ENCODE measurements at places on chromosomes 4 and X.
A peak's percentile ranks its signal among the peaks of the same experiment; 100 is the strongest.

DNA sequence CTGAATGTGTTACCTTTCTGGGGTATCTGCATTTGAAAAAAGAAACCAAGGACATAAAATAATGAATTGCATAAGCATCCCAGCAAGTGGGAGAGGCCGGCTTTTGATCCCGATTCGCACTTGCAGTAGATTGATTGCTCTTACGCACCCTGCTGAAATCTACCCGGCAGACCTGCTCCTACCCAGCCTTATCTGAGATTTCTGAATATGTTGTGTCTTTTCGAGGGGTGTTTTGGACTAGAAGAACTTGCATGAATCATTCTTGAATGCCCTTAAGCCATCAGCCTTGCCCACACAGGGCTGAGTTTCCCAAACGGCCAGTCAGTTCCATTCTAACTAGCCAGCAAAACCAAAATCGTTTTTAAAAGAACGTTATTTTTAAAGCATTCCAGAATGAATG, 174.4 kb upstream of the BCOR start:
- no peak for DNase-seq

DNA sequence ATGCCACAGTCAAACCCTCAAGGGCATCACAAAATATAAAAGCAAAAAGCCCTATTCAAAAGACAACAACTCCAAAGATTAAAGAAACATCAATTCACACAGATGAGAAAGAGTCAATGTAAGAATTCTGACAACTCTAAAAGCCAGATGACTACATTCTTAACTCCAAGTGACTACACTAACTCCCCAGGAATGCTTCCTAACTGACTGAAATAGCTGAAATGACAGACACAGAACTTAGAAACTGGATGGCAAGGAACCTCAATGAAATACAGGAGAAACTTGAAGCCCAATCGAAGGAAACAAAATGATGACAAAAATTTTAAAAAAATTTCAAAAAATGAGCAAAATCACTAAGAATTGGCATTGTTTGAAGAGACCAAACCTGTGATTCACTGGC, 1047.6 kb upstream of the PCDH10 start:
- no peak for DNase-seq

GRCh38 chr4:121050300-121050699, 22.0 kb downstream of the NDNF start:
- DNase-seq, result no peak

GRCh38 chr4:181504924-181505323, 738.3 kb upstream of the TENM3 start:
- no peak for DNase-seq

DNA sequence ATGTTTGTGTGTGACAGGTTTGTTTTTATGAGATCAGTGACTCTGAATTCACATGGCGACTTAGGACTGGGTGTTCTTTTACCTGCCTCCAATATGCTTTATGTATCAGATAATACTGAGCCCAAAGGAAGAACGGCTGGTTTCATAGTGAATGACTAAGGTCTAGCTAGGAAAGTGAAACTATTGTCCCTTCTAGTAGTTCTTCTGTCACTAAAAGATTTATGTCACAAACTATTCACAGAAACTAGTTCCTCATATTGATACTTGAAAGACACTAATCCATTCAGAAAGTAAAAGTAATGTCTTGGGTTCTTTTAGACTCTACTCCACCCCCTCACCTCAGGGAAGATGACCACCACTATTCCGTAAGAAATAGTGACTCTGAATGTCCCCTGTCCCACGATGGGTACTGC, 81.7 kb downstream of the EGF start:
- no peak for DNase-seq

- no peak for DNase-seq
These were observed 24.7 kb upstream of the CT47A1 start for GRCh38 chrX:121010218-121010617.

GRCh38 chr4:140753329-140753728, 2.9 kb downstream of the TBC1D9 start:
- DNase-seq, result no peak

- DNase-seq, result no peak
These were observed 351.4 kb upstream of the GATB start for GRCh38 chr4:152112190-152112589.

DNA sequence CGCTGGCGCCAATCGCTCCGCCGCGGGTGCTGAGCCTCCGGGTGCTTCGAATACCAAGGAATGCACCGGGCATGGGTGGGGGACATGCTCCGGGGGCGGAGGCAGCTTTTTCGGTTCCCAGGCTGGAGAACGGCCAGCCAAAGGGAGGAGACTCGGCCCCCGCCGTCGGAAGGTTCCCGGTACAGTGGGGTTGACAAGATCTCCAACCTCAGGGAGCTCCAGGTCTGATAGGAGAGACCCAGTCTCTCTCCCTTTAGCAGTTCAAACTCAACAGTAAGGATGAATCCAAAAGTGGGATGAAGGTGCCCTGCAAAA, 29.1 kb upstream of the BCORL1 start:
- no peak for DNase-seq

- no peak for DNase-seq
These were observed 127.7 kb downstream of the SLC7A11 start for GRCh38 chr4:138114434-138114833.

GRCh38 chr4:1589098-1589497, 95.0 kb downstream of the FAM53A start:
- DNase-seq, result no peak

- DNase-seq, result no peak
These were observed 113.5 kb downstream of the DDIT4L start for GRCh38 chr4:100076753-100077152.

DNA sequence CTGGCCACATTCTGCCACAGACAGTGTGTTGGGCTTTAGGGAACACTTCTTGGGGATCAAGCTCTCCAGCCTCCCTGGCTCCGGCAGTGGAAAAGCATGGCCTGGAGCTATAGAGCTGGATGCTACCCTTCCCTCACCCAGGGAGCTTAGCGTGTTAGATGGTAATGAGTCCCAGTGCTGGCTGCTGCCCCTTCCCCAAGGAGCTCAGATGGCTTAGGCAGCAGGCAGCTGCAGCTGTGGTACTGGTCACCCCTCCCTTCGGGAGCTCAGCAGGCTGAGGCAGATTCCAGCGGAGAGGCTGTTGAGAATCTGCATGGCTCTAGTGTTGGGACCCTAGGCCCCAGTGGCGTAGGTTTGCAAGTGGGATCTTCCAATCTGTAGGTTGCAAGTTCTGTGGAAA, 19.5 kb downstream of the TMEM144 start:
- DNase-seq, result no peak

GRCh38 chr4:160563552-160564282, 1460.8 kb downstream of the RAPGEF2 start:
- no peak for DNase-seq

DNA sequence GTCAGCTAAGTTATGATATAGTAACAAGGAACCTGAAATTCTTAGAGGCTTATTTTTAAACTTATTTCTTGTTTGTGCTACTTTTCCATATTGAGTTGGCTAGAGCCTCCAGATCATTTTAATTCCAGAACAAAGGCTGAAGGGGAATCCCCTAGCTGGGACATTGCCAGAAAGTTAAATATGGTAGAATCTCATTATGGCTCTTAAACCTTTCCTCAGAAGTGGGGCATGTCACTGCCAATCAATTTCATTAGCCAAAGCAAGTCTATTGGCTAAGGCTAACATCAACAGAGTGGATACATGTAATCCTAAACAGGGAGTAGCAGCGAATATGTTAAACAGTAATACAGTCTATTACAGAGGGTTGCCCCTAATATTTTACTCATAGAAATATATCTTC, 47.0 kb downstream of the FTHL17 start:
- no peak for DNase-seq

DNA sequence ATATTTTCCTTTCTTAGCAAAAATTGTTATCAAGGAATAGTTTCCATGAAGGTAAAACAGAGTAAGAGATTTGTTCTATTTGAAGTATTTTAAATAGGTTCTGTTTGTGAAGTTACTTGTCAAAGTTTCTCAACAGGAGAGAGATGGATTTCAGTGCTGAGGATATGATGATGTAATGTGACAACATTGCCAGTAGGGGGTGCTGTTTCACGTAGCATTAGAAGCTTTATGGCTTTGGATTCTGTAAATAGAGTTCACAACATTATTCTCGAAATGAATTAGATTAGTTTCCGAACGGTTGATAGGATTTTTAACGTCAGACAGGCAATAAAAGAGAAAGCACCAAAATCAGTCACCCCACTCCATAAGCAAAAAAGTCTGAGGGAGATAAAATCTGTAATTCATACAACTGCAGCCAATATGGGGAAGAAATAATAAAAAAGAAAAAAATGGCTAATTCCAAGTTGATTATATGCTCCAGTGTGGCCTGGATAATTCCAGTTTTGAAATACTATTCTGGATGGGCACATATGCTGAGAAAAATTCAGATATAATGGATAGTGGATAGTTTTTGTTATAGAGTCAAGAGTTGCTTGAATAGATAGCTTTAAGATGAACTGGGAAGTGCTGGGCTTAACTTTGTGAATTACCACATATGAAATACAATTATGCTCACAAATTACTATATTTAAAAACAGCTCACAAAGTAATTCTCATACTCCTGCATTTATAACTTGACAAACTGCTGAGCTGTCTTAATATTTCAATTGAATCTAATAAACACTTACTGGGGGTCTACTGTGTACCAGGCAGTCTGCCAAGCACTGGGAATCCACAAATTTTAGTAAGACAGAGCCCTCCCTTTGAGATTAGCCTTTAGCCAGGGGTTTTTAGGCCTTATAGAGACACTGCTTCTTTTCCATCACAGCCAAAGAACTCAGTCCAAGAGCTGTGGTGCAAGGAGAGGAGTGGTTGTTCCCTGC, 109.1 kb downstream of the GPAT3 start:
- peak; percentile 3 for DNase-seq

DNA sequence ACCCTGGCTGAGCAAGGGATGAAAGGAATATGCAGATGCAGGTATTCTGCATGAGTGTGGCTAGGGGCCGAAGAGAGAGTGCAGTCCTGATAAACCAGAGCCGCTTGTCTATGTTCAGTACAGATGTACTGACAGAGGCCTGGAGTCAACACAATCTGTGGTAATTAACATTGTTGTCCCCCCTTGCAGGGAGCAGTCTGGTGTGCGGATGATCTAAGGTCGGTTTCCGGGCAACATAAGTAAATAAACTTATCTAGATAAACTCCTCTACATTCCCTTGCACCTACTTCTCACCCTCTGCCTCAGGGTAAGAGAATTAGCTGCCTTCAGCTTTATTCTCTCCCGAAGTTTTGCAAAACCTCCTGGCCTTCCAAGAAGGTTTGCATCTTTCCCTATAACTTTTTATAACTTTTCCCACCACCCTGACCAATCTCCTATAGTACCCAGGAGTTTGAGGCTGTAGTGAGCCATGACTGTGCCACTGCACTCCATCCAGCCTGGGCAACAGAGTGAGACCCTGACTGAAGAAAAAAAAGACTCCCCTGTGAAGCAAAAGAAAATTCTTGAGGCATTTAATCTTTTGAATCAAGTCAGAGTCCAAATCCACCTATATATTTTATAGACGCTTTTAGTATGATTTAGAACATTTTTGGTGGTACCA, 26.6 kb downstream of the SNX25 start:
- no peak for DNase-seq

GRCh38 chrX:30806187-30806728, 82.8 kb downstream of the TAB3 start:
- no peak for DNase-seq

DNA sequence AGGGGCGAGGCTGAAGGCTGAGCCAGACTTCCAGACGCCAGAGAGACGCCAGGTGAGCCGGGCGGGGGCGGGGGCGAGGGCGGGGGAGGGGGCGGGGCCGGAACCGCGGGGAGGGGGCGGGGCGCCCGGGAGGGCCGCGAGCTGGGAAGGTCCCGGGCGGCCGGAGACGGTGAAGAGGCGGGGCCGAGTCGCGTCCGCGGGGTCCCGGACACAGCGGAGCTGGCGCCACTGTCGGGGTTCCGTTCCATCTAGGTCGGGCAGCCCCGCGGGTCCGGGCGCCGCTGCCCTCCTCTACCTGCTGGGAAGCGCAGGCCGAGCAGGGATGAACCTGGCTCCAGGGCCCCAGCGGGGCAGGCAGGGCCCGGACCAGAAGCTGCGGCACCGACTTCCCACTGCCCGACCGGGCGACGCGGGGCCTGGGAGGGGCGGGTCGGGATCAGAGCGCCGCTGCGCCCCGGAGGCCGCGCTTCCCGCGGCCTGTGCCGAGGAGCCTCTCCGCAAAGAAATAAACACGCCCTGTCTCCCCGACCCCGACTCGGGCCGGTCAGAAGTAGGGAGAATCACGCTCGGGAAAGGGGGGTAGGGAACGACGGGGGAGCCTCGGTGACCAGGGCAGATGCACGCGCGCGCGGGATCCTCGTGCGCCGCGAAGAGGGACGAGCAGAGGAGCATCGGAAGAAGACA, 10.6 kb downstream of the HMX1 start:
- DNase-seq, result no peak
